ENCODE measurements at places on chromosomes 13 and 19.

DNA sequence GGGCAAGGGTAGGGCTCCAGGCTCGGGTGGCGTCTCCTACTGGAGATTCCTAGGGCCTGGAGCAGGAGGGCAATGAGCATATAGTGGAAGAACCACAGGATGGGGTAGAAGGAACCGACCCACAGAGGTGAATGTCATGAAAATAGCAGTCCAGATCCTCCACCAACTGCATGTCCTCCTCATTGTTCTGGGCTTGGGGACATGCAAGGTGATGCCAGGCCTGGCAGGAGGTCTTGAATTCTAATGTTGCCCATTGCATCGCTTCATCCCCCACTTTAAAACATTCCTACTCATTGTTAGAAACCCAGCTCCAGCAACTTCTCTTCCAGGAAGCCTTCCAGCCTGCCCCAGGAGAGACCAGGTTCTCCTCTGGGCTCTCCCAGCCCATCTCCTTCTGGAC is 49.4 kb downstream of the OR10H4 start:
- no peak for DNase-seq

DNA sequence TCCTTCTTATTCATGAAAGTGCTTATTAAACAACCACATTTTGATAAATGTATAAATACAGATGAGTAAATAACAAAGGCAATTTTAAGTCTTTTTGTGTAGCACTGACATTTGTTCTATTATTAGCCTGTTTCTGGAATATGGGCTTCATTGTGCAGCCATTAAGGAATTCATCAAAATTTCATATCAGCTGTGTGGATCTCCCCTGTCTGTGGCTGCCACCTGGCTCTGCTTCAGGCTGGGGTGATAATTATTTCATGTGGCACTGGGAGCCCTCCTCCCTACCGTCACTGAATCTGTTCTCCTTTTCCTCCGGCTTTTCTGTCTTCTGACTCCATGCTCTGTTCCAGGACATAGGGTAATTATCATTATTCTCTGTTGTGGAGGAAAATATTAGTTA is 57.1 kb downstream of the LMO7 start:
- DNase-seq: no peak

- DNase-seq: no peak
Observed at GRCh38 chr13:112890316-112891145, 78.5 kb upstream of the MCF2L start.

GRCh38 chr13:97067017-97067895 is 73.0 kb upstream of the OXGR1 start:
- DNase-seq: no peak

GRCh38 chr19:2720777-2721569 is at the start of gene DIRAS1:
TSS of gene DIRAS1 (minus strand) at chr19:2721372. CDS start at chr19:2717806, 3,566 bp downstream.
- no peak for DNase-seq

- DNase-seq: peak; percentile 69
Observed at GRCh38 chr19:29524201-29524911, 1.4 kb upstream of the VSTM2B start.

- no peak for DNase-seq
Observed at GRCh38 chr19:30207357-30207756, 164.8 kb upstream of the ZNF536 start.

DNA sequence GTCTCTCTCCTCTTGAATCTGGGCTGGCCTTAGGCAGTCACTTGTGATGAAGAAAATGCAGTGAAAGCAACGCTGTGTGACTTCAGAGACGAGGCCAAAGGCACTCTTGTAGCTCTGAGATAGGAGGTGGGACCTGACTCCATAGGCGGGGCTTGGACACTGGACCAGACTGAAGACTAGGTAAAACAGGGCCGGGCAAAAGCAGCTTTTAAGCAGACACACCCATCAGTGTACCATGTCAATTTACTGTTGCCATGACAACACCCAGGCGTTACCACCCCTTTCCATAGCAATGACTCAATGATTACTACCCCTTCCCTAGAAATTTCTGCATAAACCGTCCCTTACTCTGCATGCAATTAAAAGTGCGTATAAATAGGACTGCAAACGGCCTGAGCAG is 6.6 kb upstream of the EID2 start:
- DNase-seq: no peak

DNA sequence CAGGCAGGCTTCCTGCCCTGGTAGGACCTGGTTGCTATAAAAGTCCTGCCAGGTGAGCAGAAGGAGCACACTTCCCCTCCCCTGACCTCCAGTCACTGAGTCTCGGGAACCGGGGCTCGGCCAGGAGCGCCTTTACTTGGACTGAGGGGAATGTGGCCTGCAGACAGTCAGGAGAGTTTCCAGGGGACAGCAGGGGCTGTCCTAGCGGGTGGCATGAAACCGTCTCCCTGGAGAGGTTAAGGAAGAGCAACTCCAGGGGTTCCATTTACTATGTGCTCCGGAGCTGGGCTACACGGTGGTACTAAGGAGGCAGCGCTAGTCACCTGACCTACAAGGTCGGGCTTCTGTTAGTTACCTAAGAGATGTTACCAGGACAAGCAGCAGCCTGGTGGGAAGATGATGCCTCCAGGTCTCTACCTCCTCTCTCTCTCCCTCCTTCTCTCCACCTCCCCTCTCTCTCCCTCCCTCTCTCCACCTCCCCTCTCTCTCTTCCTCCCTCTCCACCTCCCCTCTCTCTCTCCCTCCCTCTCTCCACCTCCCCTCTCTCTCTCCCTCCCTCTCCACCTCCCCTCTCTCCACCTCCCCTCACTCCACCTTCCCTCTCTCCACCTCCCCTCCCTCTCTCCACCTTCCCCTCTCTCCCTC is 4.1 kb upstream of the CNOT3 start:
- DNase-seq: no peak

GRCh38 chr13:78299832-78300623 is 303.3 kb downstream of the POU4F1 start:
- no peak for DNase-seq

DNA sequence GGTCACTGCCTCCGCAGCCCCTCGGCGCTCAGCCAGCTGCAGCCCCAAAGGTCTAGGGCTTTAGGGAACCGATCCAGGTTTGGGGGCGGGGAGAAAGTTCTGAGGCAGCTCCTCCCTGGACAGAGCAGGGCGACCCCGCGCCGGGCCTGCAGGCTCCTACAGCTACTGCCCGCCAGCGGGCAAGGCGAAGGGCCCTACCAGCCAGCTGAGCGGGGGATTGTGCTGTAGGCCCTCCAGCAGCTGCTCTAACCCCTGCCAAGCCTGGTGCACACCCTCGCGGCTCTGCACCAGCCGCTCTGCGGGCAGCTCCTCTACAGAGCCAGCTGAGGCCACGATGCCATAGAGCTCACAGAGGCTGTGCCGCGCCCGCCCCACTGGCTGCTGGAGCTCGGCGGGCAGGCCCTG is 14.0 kb downstream of the PLIN4 start:
- no peak for DNase-seq

DNA sequence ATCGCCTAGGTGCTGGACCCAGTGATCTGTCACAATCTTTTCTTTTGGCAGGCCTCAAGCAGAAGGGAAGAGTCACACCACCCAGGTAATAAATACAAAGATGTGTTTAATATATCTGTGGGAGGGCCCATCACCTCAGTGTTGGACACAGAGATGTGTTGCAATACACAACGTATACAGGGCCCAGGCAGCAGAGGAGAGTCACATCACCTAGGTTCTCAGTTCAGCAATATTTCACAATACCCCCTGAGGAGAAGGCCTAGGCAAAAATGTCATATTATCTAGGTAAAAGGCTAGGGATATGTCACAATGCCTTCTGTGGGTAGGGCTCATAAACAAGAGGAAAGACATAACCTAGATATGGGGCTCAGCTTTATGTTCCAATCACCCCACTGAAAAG is 53.5 kb upstream of the ZNF728 start:
- no peak for DNase-seq

GRCh38 chr19:12567951-12568350 is 16.7 kb upstream of the ZNF564 start:
- DNase-seq: no peak

DNA sequence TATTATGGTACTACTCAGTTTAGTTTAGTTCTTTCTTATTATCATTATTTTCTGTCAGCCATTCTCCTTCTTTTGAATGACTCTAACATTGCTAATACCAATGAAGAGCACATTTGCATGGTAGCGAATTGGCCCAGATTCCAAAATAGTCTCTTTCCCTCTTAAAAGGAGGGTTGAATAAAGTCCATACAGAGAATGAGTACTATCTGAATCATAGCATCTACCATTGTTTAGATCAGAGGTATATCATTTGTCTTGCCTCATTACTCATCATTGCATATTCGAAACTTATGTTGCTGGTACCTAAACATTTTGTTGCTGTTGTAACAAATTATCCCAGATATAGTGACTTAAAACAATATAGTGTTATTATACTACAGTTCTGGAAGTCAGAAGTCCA is 1235.3 kb upstream of the ATXN8OS start:
- no peak for DNase-seq

DNA sequence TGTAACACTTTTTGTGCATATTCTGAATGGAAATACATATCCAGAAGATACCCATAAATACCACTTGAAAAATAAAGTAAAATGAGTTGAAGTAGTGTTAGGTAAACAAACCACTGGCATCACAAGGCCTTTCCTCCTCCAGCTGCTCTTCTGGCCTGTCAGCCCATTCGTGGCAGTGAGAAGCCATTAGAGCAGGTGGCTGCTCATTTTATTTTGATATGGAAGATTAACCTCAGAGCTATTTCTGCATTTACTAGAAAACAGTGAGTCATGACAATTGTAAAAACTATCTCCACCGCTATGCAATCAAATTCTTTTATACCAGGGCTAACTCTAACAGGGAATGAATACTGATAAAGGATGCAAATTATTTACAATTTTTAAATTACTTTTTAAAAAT is 2898.1 kb downstream of the PCDH9 start:
- no peak for DNase-seq

DNA sequence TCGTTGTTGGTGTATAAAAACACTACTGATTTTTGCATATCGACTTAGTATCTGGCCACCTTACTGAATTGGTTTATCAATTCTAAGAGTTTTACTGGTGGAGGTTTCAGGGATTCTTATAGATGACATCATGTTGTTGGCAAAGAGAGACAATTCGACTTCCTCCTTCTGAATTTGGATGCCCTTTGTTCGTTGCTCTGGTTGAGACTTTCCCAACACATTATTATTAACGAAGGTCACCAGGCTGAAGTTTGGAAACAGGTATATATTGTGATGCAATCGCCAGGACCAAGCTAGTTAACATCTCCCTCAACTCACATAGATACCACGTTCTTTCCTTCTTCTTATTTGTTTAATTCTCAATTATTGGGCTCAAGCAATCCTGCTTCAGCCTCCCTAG is 2.1 kb upstream of the ZSCAN5B start:
- DNase-seq: no peak

- DNase-seq: no peak
Observed at GRCh38 chr13:101059793-101060192, 356.5 kb downstream of the NALCN start.

DNA sequence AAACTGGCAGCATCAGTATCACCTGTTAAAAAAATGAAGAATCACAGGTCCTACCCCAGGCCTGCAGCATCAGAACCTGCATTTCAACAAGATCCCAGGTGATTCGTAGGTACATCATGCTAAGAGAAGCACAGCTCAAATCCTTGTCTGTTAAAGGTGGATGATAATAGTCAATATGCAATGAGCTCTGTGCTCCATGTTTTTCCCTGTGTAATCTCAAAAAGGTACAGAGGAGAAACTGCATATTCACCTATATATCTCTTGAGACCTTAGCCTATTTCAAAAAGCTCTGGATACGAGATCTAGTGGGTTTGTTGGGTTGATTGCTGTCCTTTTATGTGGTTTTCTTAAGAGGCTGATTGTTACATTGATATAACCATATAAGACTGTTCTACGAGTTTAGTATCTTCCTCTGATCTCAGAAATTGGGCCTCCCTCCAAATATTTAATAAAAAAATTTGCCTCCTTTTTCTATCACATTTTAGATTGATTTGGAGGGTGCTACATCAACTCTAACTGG is 148.9 kb downstream of the DCT start:
- no peak for DNase-seq

DNA sequence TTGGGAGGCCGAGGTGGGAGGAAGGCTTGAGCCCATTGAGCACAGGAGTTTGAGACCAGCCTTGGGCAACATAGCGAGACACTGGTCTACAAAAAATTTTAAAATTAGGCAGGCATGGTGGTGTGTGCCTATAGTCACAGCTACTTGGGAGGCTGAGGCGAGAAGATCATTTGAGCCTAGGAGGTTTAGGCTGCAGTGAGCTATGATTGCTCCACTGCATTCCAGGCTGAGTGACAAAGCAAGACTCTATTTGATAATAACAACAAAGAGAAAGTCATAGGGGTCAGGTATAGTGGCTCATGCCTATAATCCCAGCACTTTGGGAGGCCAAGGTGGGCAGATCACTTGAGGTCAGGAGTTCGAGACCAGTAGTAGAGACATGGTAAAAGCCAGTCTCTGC is 4.6 kb upstream of the SLC44A2 start:
- no peak for DNase-seq

Data from 8988T (cell line).